ENCODE measurements at places on chromosomes 6 and 20.

DNA sequence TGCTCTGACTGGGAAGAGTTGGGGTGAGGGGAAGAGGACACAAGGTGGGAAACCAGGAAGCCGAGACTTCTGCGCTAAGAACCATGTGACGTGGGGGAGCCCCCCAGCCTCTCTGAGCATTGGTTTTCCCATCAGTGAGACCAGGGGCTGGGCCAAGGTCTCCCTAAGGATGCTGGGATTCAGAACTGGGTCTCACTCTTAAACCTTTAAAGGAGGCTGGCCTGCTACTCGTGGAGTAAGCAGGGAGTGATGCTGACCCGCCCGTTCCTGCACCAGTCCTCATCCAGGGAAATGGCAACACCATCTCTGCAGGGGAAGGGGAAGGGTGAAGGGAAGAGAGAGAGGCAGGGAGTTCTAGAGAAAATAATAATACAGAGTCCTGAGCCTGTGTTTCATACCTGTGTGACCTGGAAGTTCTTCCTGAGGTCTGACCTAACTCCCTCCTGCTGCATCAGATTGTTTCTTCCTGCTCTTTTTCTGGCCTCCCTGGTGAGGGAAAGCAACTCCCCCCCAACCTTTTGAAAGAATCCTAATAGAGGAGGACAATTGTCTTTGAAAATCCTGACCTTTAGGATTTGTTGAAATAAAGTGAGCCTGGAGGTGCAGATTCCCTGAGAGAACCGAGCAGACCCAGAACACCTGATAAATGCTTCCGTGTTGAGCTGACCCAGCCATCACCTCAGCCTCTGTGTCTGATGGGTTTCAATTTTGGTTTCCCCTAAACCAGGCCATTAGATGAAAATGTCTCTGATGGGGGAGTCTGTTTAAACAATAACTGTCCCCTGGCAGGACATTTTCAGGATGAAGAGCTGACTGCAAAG lies 3.0 kb upstream of the GRM4 start:
- no peak for DNase-seq

- no peak for DNase-seq
Measured at GRCh38 chr6:70857387-70858077, 99.3 kb downstream of the B3GAT2 start.

GRCh38 chr20:9485614-9486340 lies 28.6 kb upstream of the LAMP5 start:
- no peak for DNase-seq

DNA sequence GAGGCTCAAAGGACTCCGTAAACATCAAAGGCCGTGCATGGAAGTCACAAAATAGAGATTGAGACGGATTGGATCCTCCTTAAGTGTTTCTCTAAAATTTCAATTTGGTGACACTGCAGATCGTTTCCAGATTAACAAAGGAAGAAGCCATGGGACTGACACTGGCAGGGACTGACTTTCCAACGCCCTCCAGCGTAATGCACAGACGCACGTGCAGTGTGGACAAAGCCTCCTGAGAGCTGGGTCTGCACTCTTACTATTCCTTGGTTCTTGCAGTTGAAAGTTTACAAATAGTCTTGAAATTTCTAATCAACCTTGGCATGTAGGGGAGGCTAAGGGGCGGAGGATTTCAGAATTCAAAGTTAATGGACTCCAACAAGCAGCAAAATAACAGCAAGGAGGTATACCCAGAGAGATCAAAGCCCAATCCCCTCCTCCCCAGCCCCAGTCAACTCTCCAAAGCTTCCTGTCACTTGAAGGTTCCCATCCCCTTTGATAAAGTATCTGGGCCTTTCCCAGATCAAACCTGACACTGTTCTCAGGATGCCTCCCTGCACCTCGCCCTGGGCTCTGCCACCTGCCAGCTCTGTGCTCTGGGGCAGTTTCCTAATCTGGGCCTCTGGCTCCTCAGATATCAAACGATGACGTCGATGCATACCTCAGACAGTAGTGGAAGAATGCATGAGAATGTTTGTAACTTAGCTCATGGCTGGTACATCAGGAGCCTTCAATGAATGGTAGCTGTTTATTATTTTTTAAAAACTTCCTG lies 106.5 kb upstream of the TRAF3IP2 start:
- peak; percentile 82 for DNase-seq

DNA sequence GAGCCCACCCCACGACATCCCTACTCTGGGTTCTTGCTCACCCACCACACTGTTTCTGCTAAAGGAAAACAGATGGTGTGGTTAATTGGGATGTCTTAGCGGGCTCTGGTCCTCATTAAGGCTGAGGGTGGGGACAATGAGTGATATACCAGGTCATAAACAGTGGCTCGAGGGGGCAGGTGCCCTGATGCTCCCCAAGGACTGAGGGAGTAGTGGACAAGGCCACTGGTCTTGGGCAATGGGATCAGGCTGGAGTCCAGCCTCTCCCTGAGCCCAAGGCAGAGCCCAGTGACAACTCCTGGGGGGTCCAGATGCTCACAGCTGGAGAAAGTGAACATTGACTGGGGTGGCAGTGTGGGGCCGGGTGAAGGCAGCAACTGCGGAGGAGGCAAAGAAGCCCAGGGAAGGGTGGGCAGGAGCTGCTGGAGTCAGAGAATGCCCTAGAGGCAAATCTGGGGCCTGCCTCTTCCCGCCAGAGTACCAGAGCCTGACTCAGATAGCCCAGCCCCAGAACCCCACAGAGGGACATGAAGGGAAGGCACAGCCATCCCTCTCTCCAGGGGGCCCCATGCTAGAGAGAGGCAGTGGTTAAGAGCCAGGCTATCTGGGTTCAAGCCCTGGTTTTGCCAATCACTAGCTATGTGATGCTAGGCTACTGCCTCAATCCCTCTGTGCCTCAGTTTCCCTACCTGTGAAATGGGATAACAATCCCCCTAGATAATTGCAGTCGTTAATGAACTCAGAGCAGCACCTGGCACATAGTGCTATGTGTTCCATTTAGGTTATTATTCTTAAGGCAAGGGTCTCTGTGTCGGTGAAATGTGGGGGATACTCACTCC lies 72.3 kb downstream of the MRPL14 start:
- DNase-seq, result peak; percentile 93

GRCh38 chr6:79737172-79737571 lies 106.0 kb downstream of the SH3BGRL2 start:
- no peak for DNase-seq

- DNase-seq, result no peak
Measured at GRCh38 chr20:8740265-8740664, 328.6 kb upstream of the PLCB4 start.

DNA sequence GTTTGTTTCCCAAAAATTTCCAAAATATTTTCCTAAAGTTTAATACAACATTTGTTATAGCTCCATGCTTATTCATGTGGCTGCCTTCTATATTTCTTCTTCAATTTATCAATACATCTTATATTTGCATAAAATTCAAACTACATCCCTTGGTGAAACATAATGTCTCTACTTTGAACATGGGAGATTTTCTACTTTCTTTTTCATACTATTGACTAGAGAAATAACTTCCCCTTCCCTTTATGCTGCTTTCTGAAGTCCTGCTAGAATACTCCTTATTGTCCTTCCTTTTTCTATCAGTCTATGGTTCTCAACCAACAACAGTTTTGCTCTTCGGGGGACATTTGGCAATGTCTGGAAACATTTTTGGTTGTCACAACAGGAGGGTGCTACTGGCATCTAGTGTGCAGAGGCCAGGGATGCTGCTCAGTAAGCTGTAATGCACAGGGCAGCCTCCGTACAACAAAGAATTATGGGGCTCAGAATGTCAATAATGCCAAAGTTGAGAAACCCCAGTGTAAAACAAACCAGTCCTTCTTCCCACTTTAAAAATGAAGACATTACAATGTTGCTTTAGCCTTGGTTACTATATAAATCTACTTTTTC lies 29.9 kb downstream of the MKKS start:
- no peak for DNase-seq

DNA sequence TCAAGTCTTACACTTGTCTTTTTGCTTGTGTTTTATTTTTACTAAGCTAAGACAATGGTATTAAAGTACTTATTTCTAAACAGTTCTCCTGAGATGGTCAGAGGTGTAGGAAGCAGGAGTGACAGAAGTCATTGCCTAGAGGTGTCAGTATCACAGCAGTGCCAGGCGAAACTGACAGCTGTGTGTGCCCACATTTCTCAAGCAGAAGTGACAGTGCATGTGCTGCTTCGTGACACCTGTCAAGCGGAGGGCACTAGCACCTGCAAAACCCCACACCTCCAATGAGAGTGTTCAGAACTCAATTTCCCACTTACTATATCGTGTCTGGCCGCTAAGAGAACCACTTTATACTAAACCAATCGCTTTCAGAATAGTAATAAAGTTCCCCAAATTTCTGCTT lies 82.8 kb downstream of the SLC23A2 start:
- no peak for DNase-seq

GRCh38 chr6:39211183-39211582 lies 18.1 kb downstream of the KCNK5 start:
- no peak for DNase-seq

DNA sequence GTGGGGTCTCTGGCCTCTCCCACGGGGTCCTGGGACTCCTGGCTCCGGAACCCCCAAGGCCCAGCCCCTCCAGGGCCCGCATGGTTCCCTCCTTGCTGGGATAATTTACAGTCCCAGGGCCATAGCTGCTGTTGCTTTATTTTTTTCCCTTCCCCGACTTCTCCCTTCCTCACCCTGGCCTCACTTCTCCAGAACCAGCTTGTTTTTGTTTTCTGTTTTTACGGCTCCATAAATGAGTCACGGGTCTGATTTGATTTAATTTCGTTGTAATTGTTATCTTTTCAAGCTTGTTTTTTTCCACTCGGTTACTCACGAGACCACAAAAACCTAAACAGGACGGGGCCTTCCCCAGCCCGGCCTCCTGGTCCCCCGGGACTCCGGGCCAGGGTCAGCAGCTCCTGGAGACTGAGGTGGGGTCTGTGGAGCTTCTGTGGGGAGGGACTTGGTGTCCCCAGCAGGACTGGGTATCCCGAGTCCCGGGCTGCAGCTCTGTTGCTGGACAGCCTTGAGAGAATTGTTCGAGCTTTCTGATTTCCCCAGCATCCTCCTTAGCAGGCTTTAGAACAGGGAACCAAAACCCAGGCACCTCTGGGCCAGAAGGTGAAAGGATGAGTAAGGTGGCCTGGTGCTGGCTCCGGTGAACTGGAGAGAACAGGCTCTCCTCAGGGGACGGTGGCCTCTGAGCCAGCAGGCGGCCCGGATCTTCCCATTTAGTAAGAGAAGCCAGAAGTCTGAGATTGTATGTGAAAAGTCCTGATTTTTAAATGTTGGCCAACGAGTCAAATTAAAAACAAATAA lies 94.9 kb downstream of the CEBPB start:
- DNase-seq, result peak; percentile 89

- DNase-seq, result peak; percentile 98
Measured at GRCh38 chr20:9051508-9051907, 17.4 kb upstream of the PLCB4 start.

DNA sequence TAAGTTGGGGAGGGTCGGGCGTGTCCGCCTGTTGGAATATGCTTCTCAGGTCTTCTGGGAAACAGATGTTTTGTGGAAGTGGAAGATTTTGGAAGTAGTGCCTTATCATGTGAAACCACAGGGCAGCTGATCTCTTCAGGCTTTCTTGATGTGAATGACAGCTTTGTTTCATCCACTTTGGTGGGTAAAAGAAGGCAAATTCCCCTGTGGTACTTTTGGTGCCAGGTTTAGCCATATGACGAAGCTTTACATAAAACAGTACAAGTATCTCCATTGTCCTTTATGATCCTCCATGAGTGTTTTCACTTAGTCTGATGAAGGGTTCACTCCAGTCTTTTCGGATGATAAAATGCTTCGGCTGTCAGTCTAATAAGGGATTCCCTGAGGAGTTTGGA lies 4.6 kb downstream of the IRF4 start:
- DNase-seq, result no peak

- no peak for DNase-seq
Measured at GRCh38 chr6:10908228-10908627, 21.4 kb downstream of the SYCP2L start.

GRCh38 chr20:47338131-47338628 lies 18.3 kb downstream of the ZMYND8 start:
- DNase-seq, result no peak

GRCh38 chr6:97524811-97525210 lies 241.8 kb upstream of the MMS22L start:
- DNase-seq, result no peak

DNA sequence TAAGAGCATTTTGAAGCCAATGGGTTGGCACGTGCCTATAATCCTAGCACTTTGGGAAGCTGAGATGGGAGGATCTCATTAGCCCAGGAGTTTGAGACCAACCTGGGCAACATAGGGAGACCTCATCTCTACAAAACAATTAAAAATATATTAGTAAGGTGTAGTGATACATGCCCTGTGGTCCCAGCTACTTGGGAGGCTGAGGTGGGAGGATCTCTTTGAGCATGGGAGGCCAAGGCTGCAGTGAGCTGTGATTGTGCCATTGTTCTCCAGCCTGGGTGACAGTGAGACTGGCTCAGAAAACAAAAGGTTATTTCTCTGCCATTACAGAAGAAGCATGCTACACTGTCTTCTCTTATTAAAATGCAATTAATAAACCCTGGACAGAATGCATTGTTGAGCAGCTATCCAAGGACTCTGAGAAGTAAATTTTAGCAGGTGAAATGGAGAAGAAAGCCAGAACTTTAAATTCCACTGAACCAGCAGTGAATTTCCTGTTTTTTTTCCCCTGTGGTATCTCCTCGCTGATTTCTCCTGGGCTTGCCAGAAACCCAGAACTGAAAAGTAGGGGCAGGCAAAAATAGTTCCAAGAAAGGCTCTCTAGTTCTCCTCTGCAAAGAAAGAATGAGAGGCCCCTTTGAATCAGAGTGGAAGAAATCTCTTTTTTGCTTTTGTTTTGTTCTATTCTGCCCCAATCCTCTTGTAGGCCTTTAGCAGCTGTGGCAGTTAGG lies 8.4 kb downstream of the AMD1 start:
- no peak for DNase-seq

GRCh38 chr6:151357758-151358436 lies 33.5 kb downstream of the ZBTB2 start:
- no peak for DNase-seq

- DNase-seq, result peak; percentile 25
Measured at GRCh38 chr6:84449220-84449619, 221.8 kb upstream of the CEP162 start.

DNA sequence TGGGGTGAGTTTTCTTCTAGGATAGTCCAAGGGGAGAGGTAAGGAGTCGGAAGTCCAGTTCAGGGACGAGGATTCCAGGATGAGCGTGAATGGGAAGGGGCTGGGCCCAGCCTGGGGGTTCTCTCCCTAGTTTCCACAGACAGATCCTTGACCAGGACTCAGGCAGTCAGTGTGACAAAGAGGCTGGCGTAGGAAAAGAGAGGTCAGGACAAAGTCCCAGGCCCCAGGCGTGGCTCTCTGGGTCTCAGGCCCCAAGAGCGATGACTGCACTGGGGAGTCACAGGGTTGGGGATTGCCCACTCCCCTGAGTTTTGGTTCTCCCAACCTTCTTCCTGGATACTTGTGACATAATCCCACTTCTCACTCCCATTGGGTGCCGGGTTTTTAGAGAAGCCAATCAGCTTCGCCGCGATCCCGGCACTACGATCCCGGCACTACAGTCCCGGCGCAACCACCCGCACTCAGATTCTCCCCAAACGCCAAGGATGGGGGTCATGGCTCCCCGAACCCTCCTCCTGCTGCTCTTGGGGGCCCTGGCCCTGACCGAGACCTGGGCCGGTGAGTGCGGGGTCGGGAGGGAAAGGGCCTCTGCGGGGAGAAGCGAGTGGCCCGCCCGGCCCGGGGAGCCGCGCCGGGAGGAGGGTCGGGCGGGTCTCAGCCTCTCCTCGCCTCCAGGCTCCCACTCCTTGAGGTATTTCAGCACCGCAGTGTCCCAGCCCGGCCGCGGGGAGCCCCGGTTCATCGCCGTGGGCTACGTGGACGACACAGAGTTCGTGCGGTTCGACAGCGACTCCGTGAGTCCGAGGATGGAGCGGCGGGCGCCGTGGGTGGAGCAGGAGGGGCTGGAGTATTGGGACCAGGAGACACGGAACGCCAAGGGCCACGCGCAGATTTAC lies 46.2 kb upstream of the TRIM26 start:
- DNase-seq, result peak; percentile 83

All from EH (cell line).